ENCODE measurements at places on chromosomes 5 and 9.

DNA sequence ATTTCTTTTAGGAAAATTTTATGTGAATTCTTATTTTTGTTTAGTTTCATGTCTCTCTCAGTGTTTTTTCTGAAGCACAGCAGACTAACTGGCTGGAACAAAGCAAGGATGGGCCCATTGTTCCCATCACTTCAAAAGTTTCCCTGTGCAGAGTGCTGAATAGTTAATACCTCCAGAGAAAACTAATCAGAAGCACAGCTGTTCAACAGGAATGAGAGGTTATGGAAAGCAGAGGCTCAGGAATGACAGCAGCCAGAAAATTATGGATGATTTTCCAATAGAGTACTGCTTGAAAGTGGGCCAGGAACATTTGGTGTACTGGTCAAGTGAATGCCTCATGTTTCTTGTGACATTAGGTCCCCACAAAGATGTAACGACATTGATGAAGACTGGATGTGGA, 173.0 kb upstream of the TARS1 start:
- DNase-seq = no peak

GRCh38 chr5:34652466-34652865, 3.7 kb upstream of the RAI14 start:
- no peak for DNase-seq

DNA sequence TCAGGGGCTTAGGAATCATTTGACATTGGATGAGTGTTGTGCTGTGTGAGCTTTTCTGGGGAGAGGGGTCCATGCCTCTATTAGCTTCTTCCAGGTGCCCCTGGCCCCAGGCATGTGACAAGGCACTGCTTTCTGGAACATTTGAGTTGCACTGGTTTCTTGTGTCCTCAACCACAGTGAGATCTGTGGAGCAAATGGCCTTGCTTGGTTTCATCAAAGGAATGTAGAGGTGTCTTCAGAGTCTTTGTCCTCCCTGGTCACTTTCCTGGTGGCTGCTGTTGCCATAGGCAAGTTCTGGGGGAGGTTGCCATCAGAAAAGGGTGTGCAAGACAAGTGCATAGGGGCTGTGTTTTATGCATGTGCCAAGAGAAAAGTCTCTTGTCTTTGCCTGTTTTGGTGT, 157.5 kb downstream of the MACROH2A1 start:
- DNase-seq = no peak

DNA sequence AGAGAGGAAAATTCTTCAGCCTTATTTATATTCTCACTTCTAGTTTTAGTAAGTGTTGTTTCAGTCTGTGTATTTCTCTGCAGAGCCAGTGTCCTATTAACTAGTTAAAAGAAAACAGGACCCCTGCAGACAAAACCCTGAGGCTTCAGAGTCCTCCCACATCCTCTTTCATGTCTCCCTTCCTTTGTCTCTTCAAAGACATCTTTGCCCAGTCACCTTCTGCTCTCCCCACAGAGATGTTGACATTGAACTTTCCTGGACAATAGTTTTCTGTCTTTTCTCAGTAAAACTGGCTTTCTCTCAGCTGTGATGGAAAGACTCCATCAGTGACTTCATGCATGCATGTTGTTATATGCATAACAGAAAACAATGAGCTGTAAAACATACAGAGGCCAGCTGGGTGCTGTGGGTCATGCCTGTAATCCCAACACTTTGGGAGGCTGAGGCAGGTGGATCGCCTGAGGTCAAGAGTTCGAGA, 20.2 kb downstream of the GRAMD2B start:
- DNase-seq = no peak

DNA sequence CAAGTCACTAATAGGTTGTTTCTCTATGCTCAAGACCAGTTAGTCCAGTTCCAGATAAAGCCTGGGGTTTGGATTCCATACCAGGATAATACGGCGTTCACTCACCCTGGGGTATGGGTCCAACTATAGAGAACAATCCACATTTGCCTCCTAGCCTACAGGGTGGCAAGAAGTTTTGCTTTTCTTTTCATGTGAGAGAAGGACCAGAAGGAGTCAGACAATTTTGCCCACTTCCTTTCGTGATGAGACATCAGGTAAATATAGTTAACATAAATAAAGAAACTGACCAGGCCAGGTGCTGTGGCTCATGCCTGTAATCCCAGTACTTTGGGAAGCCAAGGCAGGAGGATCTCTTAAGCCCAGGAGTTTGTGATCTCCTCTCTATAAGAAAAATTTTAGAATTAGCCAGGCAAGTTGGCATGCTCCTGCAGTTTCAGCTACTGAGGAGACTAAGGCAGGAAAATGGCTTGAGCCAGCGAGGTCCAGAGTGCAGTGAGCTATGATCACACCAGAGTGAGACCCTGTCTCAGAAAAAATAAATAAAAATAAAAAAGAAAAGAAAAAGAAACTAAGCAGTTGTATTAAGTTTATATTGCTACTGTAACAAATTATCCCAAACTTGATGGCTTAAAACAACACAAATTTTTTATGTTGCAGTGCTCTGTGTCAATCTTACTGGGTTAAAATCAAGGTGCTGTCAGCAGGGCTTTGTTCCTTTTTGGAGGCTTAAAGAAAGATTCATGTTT, 7.5 kb upstream of the REEP5 start:
- DNase-seq = no peak

DNA sequence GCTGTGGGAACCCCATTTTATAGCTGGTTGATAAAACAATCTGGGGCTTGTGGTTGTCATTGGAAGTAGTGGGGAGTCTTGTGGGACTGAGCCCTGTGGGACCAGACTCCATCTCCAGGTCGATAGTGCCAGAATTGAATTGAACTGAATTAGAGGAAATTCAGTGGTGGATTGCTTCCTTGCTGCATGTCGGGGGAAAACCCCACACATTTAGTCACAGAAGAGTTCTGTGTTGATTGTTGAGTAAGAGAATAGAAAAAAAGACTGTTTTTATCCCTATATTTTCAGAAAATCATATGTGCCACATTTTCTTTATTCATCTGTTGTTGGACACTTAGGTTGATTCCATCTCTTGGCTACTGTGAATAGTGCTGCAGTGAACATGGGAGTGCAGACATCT, 209.7 kb downstream of the ARHGEF28 start:
- DNase-seq = no peak

DNA sequence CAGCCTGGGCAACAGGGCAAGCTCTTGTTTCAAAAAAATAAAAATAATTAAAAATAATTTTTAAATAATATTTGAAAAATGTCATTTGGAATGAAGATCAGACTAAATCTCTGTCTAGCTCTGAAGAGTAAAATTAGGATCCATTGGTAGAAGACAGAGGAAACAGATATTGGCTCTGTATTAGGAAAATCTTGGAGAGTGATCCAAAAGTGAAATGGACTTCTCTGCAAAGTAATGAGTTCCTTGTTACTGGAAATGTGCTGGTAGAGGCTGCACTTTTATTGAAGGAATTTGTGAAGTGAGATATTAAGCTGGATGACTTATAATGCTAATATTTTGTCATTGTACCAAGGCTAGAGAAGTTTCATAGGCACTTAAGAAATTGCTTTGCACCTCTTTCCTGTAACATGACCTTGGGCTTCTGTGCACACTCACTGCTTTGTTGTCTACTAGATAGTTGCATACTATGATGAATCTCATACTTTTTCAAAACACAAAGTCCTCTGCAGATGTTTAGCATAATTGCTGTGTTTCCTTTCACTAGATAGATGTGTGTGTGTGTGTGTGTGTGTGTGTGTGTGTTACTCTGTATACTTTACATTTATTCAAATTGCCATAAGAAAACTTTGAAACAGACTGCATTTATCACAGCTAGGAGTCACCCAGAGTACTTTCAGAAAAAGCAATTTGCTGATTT, 13.1 kb downstream of the THBS4 start:
- DNase-seq = no peak

DNA sequence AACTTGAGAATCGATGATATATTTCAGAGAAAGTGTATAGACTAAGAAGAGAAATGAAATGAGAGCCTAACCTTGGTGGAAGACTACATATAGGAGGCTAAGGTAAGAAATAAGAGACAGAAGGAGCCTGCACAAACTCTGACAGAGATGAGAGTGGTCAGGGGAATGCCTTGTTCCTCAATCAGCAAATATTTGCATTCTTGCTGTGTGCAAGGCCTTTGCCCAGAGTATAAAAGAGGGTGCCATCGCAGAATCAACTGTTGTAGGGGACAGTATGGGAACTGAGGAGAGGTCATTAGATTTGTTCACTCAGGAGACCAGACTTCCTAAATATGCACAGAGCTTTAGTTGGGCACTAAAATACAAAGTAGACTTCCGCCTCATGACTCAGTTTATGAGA, 137.2 kb downstream of the ATG10 start:
- no peak for DNase-seq

GRCh38 chr9:117454711-117455110, 39.9 kb upstream of the ASTN2 start:
- DNase-seq = no peak

DNA sequence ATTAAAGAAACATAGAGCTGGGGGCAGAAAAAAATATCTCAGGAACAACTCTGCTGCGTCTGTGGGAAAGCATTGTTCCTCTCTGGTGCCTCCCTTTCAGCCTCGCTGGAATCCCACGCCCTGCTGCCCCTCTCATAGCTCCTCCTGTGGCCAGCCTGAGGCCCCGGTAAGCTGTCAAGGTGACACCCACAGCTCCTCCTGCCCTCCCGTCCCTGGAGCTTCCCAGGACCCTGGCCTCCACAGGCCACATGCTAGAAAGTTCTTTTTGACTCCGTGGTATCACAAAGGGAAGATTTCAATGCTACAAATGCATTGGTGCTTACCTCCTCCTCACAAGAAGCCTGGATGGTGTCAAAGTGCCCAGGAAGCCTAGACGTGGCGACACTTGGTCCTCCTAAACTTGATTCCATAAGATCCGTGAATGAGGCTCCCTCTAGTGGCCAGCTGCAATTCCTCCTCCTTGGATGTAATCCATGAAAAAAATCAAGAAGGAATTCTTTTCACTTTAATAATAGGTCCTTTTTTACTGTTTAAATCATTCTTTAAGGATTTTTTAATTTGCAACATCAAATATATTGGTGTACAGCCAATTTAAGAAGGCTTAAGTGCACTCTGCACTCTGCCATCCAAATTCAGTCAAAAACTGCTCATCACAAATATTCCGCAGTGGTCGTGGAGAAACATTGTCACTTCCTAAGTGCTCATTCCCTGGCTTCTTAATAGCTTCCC, 104.9 kb downstream of the CFAP90 start:
- DNase-seq = no peak

DNA sequence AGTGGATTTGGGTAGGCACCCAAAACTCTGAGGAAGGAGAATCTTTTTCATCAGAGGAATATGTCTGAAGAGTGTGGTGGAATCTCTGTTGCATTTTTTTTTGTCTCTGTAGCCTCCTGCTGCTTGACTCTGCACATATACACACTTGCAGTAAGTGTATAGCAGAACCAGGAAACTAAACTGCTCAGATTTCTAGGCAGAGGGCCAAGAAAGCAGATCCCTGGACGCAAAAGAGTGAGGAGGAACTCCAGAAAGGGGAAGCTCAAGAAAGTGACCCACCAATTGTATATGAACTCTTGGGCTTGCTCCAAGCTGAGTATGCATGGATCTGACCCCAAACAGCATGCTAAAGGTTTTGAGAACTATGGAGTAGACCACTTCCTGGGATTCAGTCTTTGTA, 181.8 kb downstream of the GADD45G start:
- no peak for DNase-seq

DNA sequence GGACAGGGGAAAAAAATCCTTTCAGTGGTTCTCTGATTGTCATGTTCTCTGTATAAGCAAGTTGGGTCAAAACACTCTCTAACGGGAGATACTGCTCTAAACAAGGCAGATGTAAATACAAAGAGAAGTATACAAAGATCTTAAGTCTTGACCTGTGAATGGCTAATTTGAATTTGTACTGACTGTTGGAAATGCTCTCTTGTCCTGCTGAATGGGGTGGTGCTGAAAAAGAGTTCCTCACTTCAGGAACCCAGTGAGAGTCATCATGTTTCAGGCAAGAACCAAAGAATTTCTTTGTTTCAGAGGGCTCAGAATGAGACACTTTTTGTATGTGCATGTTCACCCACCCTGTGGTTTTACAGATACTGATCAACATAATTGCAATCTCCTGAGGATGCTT, 461.0 kb downstream of the NR2F1-AS1 start:
- DNase-seq = no peak

GRCh38 chr9:88041447-88041846, 67.1 kb upstream of the CDK20 start:
- no peak for DNase-seq

DNA sequence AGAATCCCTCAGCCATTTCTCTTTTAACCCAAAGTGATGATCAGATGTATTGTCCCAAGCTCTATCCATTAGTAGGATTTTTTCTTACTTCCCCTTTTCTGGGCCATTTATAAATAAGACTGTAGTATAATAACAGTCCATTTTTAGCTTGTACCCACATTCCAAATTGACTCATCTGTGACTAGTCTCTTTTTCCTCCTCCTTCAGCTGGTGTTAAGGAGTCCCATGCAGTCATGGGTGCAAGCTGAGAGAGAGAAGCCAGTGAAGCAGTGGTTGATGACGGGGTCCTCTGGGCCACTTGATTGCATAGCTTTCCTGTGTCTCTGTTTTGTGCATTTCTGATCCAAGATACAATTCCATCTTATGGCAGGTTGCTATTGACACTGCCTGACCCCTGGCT, 476.0 kb upstream of the CD180 start:
- DNase-seq = no peak

DNA sequence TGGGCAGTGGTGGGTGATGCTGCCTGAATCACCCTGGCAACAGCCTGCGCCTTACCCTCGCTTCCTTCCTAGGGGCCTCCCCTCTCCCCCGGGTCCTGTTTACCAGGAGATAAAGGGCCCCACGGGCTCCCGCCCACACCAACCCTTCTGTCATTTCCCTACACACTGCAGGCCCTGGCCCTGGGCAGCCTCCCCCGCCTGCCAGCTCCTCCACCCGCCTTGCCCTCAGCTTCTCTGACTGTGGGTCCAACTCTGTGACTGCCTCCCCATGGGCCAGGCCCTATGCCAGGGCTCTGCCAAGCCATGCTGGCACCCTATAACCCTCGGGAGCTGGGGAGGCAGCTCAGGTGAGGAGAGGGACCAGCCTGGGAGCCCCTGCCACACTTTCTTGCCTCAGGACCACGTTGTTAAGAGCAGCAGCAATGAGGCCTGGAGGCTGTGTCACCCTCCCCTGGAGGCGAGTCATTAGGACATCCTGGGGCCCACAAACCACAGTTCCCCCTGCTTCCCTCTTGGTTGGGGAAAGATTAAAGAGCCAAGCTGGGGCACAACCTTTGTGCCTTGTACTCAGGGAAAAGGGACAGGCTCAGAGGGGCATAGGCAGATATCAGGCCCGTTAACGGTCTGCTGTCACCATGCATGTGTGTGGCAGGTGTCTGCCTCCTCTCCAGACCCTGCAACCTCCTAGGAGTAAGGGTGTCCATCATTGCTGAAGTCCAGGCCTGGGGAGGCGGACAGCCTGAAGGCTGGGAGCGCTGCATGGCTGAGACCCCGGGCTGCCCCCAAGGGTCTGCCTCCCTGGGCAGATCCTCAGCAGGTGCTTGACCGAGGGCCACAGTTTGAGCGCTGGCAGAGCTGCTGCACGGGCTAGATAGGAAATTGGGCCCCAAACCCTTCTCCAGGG, 2.8 kb downstream of the MGAT4B start:
- DNase-seq = no peak

DNA sequence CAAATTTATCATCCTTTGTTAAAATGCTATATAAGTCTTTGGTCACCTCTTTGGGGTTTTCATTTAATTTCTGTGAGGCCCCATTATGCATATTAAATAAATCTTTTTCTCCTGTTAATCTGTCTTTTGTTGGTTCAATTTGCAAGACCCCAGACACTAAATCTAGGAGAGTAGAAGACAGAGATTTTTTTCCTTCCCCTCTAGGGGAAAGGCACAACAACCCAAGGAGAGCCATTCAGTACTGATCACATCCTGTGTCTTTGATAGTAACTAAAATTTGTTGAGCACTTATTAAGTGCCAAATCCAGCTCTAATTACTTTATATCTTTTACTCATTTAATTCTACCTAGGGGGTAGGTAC, 74.4 kb downstream of the ALDH7A1 start:
- DNase-seq = no peak

All from cortex of kidney (tissue), 1 donor.